ENCODE measurements at places on chromosomes 3 and 15.
A peak's percentile ranks its signal among the peaks of the same experiment; 100 is the strongest.

GRCh38 chr3:59388555-59389270, 338.9 kb upstream of the CFAP20DC start:
- no peak for DNase-seq

DNA sequence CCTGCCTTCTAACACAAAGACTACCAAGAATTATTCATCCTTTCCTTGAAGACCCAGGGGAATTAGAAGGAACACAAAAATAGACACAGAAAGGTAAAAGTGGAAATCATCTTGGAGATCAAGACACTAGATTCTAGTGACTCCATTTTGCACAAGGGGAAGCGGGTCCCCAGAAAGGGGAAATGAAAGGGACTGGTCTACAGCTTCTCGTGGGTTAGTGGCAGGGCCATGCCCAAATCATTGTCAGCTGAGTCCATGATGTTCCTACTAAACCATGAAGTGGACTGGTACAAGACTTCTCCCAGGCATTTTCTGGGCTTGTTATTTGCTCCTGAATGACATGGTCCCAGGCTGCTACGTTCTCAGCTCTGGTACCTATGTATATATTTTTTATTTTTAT, 230.7 kb upstream of the TPRG1 start:
- DNase-seq: peak; percentile 57

- DNase-seq: no peak
These were observed 31.6 kb upstream of the FAM174B start for GRCh38 chr15:92687195-92687602.

DNA sequence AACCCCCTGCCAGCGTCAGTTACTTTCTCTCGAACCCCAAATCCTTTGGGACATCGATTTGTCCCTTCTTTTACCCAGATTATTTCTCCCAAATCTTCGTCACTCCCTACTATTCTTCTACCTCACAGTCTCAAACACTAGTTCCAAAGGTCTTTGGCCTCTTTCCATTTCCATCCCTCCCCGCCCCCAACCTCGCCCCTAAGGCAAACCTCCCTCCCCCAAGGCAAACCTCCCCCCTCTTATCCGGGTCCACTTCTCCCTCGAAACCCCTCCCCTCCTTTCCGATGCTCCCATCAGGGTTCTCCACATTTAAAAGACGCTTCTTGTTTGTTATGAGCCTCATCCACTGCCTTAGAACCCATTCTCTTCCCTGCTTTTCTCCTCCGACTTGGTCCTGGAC, 583 bp downstream of the EAF1 start:
- no peak for DNase-seq

- DNase-seq: no peak
These were observed 14.8 kb downstream of the SKIL start for GRCh38 chr3:170372190-170372879.

- no peak for DNase-seq
These were observed 50.1 kb downstream of the CFAP20DC start for GRCh38 chr3:58999774-59000160.

GRCh38 chr15:98967096-98967495, 40.5 kb downstream of the PGPEP1L start:
- no peak for DNase-seq

DNA sequence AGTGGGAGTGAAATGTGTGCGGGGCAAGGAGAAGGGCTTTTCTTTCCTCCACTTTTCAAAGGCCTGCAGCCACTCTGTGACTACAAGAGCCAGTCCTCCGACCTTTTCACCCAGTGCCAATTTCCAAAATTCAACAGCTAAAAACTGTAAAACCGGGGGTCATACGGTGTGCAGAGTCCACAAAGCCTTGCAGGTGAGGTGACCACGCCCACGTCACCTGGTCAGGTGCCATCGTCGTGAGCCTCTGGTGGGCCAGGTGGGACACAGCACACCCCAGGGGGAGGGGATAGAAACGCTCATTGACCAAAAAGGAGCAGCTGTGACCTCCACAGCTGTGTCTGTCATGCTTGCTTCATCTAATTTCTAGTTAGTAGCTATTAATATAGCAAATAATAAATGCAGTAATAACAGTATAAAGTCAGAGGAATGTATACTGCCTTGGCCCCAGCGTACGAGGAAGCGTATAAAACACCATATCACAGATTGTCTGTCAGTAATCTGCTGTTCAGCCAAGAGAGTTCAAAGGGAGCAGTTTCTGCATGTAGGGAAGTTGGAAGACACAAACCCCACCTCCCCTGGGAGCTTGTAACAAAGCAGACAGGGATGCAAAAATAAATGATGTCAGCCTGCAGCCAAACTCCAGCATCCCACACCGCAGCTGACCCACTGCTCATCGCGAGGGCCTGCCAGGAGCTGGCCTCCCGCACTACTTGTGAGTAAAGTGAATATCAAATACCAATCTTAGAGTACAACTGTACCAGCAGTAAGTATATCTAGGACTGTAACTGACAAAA, 86.7 kb downstream of the VGLL4 start:
- no peak for DNase-seq

DNA sequence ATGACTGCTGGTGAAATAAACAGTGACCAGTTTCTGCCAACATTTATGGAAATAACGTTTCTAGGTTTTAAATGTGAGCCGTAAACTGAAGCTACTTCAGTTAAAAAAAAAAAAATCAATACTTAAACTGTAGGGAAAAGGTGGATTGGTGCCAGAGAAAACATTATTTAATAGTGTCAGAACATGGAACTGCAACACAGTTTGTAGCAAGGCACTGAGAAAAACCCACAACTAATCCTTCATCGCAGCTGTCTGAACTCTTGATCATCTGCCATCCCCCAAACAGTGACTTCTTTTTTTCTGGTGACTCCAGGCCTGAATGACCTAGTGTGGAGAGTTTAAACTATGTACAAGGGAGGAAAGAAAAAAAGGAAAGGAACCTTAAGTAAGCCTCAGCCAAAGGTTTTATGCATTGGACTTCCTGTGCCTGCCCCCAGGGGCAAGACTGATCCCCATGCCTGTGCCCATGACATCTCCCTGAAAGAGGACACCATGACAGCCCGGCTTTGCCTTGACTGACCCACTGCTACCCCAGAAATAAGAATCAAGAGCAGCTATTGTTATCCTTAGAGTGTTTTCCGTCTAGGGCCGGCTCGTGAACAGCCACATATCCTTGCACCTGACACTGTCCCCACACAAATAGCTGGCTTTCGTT, 33.1 kb downstream of the CRTAP start:
- DNase-seq: no peak

DNA sequence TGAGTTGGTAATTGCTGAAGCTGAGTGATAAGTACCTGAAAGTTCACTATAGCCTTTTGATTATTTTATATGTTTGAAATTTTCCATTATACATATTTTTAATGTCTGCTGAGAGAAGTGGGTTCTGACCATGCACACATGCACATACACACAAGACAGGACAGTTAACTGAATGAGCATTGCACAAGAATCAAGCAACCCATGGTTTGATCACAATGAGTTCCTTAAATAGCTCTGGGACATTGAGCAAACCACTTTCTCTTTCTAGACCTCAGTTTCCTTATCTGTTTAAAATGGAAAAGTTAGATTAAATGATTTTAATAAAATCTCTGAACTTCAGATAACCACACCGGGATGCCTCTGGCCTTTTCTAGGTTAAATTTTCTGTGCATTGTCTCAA, 26.7 kb downstream of the SNTN start:
- DNase-seq: peak; percentile 77

DNA sequence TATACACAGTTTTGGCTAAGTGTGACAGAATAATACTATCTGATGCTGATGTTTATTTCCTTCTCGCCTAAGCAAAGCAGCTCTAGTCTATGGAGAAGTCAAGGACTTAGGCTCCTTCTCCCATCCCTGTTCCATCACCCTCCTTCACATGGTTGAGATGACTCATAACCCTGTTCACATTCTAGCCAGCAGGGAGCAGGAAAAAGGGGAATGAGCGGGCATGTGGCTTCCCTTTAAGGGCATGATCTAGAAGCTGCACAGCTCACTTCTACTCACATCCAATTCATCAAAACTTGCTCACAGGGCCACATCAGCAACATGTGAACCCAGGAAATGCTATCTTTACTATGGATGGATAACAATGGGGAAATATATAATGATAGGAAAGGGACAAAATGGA, 40.9 kb downstream of the CBLB start:
- DNase-seq: no peak

DNA sequence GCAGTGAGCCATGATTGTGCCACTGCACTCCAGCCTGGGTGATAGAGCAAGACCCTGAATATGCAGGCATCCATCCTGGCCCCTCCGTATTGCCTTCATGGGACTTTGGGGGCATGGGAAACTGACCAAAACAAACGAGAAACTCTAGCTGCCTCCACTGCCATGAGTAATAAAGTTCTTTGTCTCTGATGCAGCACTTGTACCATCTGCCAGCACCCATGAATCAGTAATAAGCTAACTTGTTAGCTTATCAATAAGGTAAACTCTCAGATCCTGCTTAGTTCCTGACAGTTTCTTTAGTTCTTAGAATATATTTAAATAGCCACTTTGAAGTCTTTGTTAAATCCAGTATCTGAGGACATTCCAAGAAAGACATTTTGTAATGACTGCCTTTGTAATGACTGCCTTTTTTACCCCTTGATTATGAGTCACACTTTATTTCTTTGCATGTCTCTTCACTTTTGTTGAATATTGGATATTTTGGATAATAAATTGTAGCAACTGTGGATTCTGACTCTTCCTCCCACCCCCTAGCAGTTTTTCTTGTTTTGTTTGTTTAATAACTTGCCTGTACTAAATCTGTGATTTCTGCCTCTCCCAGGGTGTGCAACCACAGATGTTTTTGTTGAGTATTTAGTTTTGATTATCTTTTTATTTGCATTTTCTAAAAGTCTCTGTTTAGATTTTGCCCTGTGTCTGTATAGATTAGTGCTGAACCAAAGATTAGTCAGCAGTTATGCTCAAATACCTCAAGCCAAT, 136.9 kb downstream of the HCN4 start:
- DNase-seq: no peak

GRCh38 chr15:93093765-93094164, 4.8 kb upstream of the RGMA start:
- no peak for DNase-seq

- DNase-seq: no peak
These were observed 4.8 kb downstream of the CHD2 start for GRCh38 chr15:92904722-92905571.

Data from SIG-M5 (cell line).